ENCODE measurements at places on chromosomes 13 and 19.
A peak's percentile ranks its signal among the peaks of the same experiment; 100 is the strongest.

DNA sequence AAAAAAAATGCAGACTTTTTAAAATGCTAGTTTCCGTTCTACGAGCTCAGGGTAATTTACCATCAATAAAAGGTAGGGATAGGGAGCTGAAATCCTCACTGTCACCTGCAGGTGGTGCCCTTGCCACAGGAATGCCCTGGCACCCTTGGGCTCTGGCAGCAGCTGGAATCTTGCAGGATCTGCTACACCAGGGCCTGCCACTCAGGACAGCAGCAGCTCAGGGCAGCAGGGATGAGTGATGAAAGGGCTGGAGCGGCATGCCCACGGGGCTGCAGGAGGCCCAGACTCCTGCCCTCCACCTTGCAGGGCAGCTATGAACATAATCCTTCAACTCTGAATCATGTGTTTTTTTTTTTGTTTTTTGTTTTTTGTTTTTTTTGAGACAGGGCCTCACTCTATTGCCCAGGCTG lies 54.0 kb downstream of the GNG7 start:
- peak; percentile 87 for DNase-seq

DNA sequence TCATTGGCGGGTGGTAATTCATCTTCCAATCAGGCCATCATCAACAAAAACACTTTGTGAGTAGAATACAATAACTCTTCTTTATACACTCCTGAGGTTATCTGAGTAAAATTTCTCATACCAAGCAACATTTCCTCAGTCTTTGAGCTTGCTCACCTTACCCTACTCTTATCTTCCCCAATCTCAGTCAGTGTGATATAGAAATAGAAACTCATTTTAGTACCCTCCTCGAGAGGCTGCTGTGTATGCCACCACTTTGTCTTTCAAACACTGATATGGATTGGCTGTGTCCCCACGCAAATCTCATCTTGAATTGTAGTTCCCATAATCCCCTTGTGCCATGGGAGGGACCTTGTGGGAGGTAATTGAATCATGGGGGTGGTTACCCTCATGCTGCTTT lies 209.7 kb downstream of the RBM26 start:
- no peak for DNase-seq

- no peak for DNase-seq
Observed at GRCh38 chr13:29704648-29705047, 109.2 kb upstream of the SLC7A1 start.

DNA sequence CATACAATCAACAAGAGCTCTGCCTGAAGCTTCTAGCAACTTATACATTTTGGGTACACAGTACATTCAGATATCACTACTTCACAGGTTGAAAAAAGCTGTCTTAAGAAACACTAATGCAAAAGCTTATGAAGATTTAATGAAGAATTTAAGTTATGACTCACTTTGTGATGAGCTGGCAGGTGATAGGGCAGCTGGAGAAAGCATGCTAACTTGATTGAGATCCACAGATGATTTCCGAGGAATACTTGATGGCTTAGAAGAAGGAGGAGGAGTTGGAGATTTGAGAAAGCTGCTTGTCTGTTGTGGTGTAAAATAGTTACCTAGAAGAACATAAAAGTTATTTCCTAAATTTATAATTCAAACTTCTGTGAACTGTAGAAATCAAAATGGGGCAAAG lies 23.3 kb downstream of the EXOSC8 start:
- no peak for DNase-seq

DNA sequence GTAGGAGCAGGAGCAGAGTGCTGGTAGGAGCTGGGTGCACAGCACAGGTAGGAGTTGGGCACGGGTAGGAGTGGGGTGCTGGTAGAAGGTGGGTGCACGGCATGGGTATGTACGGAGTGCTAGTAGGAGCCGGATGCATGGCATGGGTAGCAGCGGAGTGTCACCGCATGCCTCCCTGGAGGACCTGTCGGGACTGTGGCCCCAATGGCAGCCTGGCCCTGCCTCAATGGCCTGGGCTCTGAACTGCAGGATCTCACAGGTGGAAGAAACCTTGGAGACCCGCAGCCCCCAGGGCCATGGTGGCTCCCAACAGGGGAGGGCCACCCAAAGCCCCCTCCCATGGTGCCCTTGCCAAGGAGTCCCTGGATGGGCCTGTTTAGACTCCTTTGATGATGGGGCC lies 1146.0 kb downstream of the UQCRFS1 start:
- no peak for DNase-seq

- DNase-seq: peak; percentile 92
Observed at GRCh38 chr19:55580628-55581144, at the start of gene ZNF579. ZNF579 (minus strand) TSS chr19:55580848; CDS start chr19:55579639, 1,209 bp downstream.

Data from hepatic stellate cell (primary cell).